ENCODE measurements at places on chromosomes 2 and 18.

DNA sequence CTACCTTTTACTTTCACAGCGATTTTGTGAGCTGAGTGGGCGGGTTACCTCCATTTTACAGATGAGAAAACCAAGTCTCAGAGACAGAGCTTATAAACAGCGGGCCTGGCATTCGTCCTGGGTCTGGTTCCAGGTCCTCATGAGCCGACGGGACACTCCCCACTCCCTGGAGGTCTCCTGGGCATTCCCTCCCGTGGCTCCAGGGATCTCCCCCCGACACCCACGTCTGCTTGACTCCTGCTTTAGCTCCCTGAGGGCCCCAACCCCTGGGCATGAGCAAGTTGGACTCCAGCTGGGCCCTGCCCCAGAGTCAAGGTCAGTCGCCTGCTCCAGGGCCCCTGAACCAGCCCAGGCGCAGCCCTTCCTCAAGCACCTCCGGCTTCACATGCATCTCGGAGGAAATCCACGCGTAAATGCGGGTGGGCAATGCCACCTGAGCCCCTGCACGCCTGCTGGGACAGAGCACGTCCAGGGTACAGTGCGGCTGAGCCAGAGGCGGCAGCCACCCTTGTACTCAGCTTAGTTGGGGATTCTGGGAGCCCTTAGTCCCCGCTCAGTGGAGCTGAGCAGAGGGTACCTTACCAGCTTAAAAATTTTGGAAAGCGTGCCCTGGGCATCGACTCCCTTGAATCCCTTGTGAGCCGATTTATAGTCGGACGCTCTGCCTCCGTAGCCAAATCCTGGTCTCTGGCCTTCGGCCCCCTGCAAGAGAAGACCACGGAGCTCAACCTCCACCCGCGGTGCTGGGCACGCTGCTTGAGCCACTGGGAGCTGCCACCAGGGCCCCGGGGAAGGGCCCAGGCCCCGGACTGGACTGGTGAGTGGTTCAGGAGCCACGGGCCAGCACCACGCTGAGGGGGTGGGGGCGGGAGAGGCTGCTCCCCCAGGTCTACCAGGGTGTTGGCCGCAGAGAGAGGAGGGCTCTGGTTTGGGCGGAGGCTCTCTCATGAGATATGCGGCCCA lies 148.1 kb downstream of the MBP start:
- DNase-seq, result no peak

GRCh38 chr2:43268066-43268953 lies 41.9 kb upstream of the ZFP36L2 start:
- no peak for DNase-seq

DNA sequence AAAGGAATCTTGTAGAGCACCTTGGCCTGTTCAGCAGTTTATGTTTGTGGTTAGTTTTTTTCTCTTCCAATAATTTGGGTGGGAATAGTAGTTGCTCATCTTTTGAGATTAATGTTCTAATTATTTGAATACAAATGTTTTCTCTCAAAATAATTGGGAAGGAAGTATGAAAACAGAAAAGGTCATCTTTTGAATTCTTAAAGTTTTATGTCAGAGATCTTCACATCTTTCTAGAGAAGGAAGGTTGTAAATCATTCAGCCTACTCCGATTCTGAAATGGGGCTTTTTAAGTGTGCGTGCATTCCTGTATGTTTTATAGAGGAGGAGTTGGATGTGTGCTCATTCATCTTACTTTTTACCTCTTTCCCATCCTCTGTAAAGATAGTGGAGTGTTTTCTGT lies 29.0 kb downstream of the GRHL1 start:
- no peak for DNase-seq

DNA sequence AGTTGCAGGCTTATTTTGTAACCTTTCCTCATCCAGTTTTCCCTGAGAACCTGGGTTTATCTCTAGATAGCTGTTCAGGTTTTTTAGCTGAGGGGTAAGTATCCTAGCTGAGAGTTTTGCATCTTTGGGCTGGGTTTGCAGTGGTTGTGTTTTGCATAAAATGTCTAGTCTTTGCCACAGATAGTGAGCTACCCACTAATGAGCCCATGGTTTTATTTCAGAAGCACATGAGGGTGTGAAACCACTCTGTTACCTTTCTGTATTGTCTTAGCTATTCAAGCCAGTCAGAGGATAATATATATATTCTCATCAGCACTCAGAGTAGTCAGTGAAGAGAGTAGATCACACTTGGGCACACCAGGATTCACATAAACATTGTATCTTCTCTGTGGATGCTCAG lies 24.6 kb upstream of the TXNDC2 start:
- no peak for DNase-seq

DNA sequence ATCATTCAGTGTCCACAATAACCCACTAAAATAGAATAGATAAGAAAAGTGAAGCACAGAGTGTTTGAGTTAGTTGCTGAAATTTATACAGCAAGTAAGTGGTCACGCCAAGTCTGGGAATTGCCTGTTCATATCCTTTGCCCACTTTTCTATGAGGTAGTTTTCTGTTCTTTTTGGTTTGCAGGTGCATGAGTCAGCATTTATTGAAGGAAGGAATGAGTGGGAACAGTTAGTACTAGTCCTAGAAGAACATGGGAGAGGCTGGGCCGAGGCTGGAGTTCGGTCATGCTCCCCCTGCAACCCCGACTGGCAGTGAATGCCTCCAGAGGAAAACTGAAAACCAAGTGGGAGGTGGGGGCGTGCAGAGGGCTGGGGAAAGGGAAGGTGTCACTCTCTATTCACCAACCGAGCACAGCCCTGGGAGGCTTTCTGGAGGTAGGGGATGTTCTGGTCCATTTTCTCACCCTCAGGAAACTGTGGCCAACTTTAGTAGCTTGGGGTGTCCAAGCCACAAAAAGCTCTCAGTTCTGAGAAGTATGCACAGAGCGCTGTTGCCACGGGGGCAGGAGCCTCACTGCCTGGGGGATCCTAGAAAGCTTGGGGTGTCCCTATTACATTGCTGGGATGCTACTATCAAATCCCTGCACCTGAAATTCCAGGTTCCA lies 41.4 kb downstream of the FOSL2 start:
- no peak for DNase-seq

DNA sequence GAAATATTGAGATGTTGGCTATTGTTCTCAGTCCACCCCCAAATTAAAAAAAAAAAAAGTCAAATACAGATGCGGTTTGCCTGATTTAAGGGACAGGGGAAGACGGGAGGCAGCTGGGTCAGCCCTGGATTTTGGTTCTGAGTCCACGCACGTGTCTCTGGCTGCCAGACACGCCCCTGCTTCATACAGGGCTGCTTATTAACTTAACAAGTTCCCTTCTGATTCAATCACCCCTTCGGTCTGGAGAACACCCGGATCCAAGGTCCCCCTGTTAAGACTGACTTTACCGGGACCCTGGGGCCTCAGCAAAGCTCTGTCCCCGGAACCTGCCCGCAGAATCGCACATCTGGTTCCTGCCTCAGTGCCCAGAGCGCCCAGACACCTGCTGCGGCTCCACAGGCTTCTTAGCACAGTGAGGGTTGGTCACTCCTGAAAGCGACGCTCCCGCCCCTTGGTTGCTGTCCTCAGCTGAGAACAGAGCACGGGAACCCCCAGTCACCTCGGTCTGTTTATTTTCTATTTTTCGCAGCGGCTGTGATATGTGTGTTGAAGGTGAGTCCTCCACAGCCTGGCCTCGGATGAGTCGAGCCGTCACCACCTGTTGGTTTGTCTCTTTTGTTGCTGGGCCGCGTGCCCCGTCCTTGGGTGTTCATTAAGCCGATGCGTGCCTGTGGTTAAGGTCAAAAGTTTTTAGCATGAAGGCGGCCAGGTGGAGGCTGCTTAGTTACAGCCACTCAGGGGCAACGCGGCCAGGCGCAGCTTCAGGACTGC lies 57.2 kb downstream of the RTP5 start:
- DNase-seq, result no peak

DNA sequence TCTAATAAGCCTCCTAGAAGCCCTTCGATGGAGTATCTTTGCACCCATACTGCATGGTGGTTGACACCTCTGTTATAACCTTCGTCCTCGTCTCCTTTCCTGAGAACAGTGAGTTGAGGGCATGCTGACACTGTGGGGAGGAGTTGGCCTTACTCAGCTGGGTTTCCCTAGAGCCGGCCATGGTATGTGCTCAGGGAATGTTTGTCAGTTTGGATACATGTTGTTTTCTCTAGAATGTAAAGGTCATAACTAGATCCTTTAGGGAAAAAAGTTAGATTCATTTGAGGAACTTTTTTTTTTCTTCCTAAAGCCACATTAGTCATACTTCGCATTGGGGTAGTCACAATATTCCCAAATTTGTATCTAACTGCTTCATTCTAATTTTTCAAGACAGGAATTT lies 106.0 kb upstream of the FOSL2 start:
- no peak for DNase-seq

DNA sequence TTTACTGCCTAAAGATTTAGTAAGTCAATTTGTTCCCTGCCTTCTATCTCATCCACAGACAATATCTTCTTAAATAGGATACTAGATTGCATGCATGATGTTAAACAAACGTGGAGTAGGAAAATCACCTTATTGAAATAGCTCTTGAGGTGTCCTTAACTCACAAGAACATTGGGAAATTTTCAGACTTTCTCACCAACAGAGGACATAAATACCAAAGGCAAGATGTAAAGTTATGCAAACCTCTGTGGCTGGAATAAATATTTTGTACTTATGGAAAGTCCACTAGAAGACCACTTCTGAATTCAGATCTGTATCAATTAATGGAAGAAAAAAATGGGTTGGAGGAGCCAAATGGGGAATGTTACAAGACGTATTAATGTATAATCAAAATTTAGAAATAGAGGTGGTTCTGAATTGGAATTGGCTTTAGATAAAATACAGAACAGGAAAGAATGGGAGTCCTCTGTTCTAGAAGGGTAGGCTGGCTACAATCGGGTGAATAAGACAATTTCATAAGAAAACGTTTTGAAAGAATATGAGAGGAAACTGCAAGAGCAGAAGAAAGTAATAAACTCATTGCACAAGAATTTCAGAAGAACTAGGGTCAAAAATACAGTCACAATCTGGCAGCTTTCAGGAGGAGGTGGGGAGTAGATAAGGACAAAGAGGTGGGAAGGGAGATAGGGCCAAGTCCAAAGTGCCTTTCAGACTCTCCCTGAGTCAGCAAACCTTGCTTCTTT lies 69.3 kb upstream of the FN1 start:
- no peak for DNase-seq

- DNase-seq, result no peak
Observed at GRCh38 chr18:50507120-50507590, 52.7 kb upstream of the MAPK4 start.

DNA sequence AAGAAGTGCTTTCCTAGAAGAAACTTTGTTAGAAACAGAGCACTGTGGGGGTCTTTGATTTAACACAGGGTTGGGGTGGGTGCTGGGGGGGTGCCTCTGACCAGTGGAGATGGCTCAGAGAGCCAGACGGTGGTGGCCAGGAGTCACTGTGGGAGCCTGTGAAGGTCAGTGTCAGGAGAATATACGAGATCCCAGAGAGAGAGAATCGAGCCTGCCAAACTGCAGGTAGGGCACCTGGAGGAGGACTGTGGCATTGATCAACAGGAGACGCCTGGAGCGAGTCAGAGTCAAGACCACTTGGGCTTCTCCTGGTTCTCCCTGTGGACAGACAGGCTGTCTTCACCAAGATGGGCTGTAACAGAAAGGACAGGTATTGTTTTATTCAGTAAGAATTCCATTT lies 136.5 kb upstream of the TWIST2 start:
- DNase-seq, result no peak

GRCh38 chr2:203873921-203874631 lies 6.5 kb downstream of the CTLA4 start:
- DNase-seq, result no peak

DNA sequence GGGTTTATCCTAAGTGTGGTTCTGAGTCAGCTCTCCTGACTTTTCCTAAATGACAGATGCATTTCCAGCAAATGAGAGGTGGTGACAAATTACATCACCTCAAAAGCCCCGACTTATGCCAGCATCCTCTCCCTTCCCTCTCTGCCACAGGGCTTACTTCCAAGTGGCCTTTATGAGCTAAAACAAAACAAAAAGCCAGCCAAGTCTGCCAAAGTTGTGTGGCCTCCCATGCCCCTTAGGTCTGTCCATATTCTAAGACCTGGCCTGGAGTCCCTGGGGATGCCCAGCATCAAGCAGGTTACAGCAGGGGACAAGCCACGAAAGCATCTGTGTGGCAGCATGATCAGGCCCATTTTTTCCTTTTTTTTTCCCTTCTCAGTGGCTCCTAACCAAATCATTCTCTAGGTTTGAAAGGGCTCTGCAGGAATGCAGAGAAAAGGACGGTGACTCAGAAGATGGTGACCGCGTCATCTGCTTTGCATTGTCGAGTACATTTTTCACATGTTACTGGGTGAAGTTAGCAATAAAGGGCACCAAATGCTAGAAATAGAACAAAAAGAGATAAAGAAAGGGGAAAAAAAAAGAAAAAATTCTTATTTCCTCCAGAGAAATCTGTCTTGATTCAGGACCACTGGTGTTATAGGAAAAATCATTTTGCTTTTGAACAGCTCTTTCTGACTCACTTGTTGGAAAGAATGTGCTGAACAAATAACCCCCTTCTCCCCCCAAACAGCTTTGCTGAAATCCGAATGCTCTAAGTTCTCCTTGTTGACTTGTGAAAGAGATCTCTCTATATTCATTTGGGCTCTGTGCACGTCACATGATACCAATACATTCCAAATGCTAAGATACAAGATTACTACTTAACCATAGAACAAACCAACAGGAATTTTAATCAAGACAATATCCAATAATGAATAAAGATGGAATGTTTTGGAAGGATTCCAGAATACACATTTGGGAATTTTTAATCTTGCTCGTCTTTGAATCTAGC lies 178.7 kb downstream of the EN1 start:
- no peak for DNase-seq

- DNase-seq, result no peak
Observed at GRCh38 chr2:46802665-46803546, 112.7 kb downstream of the MCFD2 start.

- no peak for DNase-seq
Observed at GRCh38 chr2:181900007-181900651, 8.6 kb downstream of the ITPRID2 start.

- DNase-seq, result no peak
Observed at GRCh38 chr2:105537920-105538319, 139.1 kb upstream of the FHL2 start.

DNA sequence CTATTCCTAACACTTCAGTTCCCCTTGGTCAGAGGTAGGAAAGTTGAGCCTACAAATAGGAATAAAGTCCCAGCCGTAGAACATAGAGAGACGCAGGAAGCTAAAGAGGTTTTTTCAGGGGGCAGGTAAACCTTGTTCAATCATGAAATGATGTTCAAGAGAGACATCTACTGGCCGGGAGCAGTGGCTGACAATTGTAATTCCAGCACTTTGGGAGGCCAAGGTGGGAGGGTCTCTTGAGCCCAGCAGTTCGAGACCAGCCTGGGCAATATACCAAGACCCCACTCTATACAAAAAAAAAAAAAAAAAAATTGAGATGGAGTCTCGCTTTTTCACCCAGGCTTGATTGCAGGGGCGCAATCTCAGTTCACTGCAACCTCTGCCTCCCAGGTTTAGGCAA lies 66.7 kb upstream of the DNAJC10 start:
- no peak for DNase-seq

DNA sequence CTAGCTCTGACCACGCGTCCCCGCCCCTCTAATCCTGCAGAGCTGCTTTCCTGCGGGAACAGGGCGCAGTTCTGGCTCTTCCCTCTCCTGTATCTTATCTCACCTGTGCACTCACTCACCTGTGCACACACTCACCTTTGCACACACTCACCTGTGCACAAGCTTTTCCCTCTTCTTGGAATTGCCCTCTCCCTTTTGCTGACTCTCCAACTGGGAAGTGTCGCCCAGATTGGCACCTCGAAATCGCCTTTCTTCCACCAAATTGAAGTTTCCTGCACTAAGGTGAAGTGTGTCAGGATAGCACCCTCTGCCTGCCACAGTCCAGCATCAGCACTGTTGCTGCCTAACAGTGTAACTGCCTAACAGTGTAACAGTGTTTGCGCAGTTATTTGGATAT lies 566 bp upstream of the CMPK2 start:
- peak; percentile 18 for DNase-seq

- DNase-seq, result no peak
Observed at GRCh38 chr2:225233234-225233633, 166.3 kb upstream of the NYAP2 start.

Data from NK-92 treated with Interleukin-12 subunit alpha and Interleukin-12 subunit beta, amount 100 ng/mL, for 24 hours (cell line).